GM18507 (cell line): ENCODE measurements at places on chromosomes 12 and 14.

GRCh38 chr14:94163796-94164195 lies 10.3 kb upstream of the PPP4R4 start:
- no peak for DNase-seq

- no peak for DNase-seq
Measured at GRCh38 chr12:111197376-111197944, 171.4 kb downstream of the PHETA1 start.

DNA sequence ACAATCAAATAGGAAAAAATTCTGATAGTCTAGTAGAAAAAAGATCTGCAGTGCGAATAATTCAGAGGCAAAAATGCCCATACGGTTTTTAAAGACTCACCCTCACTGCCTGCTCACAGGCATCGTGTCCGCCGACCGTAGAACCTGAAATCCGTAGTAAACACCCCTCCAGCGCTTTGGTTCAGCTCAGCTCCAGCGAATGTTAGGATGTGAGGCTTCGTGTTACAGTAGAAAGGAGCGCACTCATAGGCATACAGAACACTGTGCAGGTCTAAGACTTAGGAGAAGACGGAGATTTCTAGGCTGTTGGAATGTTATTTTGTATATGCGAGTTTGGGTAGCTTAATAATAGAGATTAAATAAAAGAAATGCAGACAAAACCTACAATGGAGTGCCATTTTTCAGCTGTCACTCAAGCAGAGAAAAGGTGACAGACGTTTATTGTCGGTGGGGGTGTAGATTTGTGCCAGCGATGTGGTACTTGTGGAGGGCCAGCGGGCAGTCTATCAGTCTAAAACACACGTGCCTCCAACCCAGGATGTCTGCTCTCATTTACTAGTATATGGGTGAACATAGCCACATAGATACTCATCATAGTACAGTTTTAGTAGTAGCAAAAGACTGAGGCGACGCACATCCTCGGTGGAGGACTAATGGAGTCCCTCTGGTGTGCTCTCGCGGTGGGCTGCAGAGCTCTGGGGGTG lies 25.7 kb downstream of the SFSWAP start:
- DNase-seq: no peak

- no peak for DNase-seq
Measured at GRCh38 chr14:54138354-54139038, 181.9 kb upstream of the BMP4 start.

- no peak for DNase-seq
Measured at GRCh38 chr12:80632835-80633234, 74.6 kb upstream of the MYF6 start.

DNA sequence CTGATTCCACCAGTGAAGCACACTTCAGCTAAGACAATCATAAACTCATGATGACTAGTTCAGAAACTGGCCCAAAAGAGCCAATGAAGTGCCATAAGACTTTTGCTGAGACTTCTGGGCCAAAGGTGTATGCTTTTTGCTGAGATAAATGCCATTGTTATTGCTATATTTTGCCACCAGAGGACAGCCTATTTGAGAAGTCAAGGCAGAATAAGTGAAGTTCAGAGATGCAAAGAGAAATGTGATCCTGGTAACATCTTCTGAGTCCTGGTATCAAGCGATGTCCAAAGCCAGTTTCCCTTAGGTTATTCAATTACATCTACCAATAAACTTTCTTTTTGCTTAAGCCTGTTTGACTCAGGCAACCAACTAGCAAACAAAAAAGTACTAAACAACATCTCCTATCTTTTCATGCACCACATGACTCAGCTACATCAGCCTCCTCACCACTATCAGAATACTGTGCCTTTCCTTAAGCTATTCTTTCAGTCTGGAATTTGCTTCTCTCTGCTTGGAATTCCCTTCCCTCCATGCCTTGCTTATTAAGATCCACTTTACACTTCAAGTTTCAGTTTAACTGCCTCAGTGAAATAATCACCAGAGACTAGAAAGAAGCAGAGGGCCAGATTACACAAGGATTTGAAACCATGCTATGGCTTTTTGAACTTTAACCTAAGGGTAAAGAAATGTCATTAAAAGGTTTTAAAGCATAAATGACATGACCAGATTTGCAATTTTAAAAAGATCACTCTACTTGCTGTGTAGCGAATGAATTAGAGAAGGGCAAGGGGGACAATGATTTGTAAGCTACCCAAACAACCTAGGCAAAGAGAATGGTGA lies 14.0 kb downstream of the CRY1 start:
- no peak for DNase-seq

DNA sequence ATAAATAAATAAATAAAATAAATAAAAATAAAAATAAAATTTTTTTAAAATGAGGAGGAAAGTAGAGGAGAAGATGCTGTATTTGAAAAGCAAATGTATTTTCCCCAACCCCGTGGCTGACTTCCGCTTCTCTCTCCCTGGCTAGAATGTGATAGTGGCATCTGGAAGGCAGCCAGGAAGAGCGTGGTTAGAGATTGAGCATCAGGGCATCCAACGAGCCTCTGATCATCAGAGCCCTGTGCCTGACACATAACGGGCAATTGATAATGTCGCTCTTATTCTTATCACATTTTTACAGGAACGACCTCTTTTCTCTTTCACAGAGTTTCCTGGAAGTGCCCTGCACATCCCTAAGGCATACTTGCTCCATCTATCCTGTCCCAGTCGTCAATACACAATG lies 496.9 kb upstream of the TMEM132C start:
- DNase-seq: no peak

GRCh38 chr14:24076302-24076601 lies 4.9 kb downstream of the CPNE6 start:
- DNase-seq: no peak

GRCh38 chr12:102948941-102949352 lies 8.5 kb upstream of the ASCL1 start:
- DNase-seq: no peak

DNA sequence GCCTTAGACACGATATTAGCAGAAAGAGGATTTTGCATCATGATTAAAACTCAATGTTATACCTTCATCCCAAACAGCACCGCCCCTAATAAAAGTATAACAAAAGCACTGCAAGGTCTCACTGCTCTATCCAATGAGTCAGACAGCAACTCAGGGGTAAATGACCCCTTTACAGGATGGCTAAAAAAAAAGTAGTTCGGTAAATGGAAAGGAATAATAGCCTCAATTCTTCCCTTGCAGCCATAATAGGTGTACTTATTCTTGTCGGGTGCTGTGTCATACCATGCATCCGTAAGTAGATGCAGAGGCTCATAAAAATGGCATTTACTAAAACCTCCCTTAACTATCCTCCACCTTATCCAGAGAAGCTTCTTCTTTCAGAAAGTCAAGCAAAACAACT lies 53.9 kb upstream of the AP4S1 start:
- no peak for DNase-seq
